ENCODE measurements at places on chromosomes 2 and 18. TPM values are rescaled to one million over a fixed set of nuclear protein-coding genes. Genes with fewer than 3 reads are reported as not detected.

- no peak overlapping the region for H3K4me3 ChIP-seq
- no peaks in the 10 kb centered on the region for H3K36me3 ChIP-seq
- DNase-seq, result no peak
These were observed 40.2 kb downstream of the MCFD2 start for GRCh38 chr2:46875226-46875899.

DOK6 gene
- total RNA-seq, result not detected

GRCh38 chr2:178401994-178402437 lies 49.0 kb downstream of the PRKRA start:
- H3K36me3 ChIP-seq, result no peaks in the 10 kb centered on the region
- no peaks in the 10 kb centered on the region for H3K4me1 ChIP-seq
- no peak overlapping the region for H3K4me3 ChIP-seq
- no peak overlapping the region for H3K27ac ChIP-seq
- H3K27me3 ChIP-seq, result no peaks in the 10 kb centered on the region

GRCh38 chr18:56799756-56800155 lies 148.6 kb downstream of the WDR7 start:
- no peaks in the 10 kb centered on the region for H3K36me3 ChIP-seq
- H3K4me1 ChIP-seq, result no peaks in the 10 kb centered on the region
- H3K4me3 ChIP-seq, result no peak overlapping the region

INPP4A gene
- 52.9 TPM for total RNA-seq

SCN2A gene
- not detected for total RNA-seq

GRCh38 chr2:52210611-52211010 lies 1178.7 kb upstream of the NRXN1 start:
- no peaks in the 10 kb centered on the region for H3K4me1 ChIP-seq
- H3K27ac ChIP-seq, result no peak overlapping the region
- no peak for DNase-seq
- H3K4me3 ChIP-seq, result no peak overlapping the region

- H3K4me3 ChIP-seq, result no peak overlapping the region
- no peak overlapping the region for H3K27ac ChIP-seq
These were observed 860 bp downstream of the CTNNA2 start for GRCh38 chr2:79513711-79514110.

AQP4 gene
- total RNA-seq, result not detected

- peaks cover 45% of the 10 kb centered on the region for H3K27me3 ChIP-seq
- no peaks in the 10 kb centered on the region for H3K36me3 ChIP-seq
- DNase-seq, result no peak
- H3K27ac ChIP-seq, result no peak overlapping the region
- no peaks in the 10 kb centered on the region for H3K4me1 ChIP-seq
These were observed 8.3 kb upstream of the CHST10 start for GRCh38 chr2:100425573-100426383.

DNA sequence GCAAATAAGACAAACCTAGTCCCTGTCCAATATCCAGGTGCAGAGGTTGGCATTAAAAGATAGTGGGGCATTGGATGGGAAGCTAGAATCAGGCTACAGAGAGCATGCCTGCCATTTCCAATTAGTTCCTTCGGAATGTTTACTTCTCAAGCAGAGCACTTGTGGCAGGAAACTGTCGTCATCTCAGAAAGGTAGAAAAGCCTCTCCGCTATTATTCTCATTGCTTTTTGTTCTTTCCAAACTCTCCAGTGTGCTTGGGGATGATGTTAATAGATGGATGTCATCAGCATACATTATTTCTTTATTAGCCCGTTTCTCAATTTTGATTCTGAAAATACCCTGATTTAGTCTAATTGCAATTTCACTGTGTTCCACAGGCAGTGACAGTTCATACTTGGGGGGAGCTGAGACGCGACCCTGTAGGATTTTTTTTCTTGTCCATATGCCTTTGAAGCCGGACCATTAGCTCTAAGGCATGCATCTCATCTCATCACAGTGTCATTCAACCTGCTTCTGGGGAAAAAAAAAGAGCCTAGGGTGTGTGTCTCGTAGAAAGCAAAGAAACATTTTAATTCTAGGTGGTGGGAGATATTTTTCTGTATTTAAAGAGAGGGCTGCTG lies 7.7 kb downstream of the ASB18 start:
- no peak for DNase-seq
- H3K4me1 ChIP-seq, result no peaks in the 10 kb centered on the region
- no peaks in the 10 kb centered on the region for H3K36me3 ChIP-seq
- H3K27ac ChIP-seq, result no peak overlapping the region

MARCO gene
- not detected for total RNA-seq

ICA1L gene
- total RNA-seq, result 0.20 TPM

DNA sequence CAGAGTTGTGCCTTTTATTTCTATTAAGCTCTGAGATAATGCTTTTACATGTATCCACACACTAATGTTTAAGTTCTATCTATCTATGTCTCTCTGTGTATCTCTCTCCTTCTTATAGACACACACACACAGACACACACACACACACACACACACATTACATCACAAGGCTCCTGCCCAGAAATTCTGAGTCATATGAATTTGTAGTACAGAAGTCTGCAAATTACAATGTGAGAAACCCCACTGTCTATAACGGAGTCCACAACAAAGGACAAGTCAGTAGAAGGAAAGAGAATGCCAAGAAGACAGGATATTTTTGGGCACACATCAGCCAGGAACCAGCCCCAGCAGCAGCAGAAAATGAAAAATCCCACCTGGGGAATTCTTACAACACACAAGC lies 142.4 kb downstream of the EN1 start:
- no peak overlapping the region for H3K4me3 ChIP-seq
- H3K36me3 ChIP-seq, result no peaks in the 10 kb centered on the region
- 0 out of 2 replicates have a peak, but pooled peaks cover 5% of the 10 kb centered on the region for H3K4me1 ChIP-seq
- peaks cover 11% of the 10 kb centered on the region for H3K27me3 ChIP-seq

RESP18 gene
- not detected for total RNA-seq

GRCh38 chr2:161116509-161116908 lies 43.7 kb upstream of the TANK start:
- H3K4me3 ChIP-seq, result no peak overlapping the region
- H3K4me1 ChIP-seq, result peaks cover 17% of the 10 kb centered on the region
- no peak overlapping the region for H3K27ac ChIP-seq
- H3K27me3 ChIP-seq, result no peaks in the 10 kb centered on the region

DNA sequence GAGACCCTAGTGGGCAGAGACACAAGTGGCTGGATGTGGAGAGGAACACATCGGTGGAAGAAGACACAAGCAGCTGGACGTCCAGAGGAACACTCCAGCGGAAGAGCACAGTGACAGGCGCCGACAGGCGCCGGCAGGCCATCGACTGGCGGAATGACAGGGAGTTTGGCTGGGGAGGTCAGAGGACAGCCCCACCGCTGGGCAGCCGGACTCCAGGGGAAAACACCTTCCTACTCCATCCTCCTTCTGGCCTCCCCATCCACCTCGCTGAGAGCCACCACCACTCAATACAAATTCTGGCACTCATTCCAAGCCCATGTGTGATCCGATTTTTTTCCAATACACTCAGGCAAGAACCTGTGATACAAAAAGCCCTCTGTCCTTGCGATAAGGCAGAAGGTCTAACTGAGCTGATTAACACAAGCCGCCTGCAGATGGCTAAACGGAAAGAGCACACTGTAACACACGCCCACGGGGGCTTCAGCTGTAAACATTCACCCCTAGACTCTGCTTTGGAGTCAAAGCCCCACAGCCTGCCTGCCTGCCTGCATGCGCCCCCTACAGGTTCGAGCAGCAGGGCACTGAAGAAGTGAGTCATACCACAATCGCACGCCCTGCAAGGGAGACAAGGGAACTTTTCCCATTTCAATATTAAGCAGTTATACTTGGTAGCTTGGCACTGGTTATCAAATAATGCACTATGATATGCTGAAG lies 50.2 kb upstream of the LRP1B start:
- H3K27me3 ChIP-seq, result no peaks in the 10 kb centered on the region
- H3K4me1 ChIP-seq, result peaks cover 10% of the 10 kb centered on the region
- H3K27ac ChIP-seq, result no peak overlapping the region
- no peak overlapping the region for H3K4me3 ChIP-seq

DNA sequence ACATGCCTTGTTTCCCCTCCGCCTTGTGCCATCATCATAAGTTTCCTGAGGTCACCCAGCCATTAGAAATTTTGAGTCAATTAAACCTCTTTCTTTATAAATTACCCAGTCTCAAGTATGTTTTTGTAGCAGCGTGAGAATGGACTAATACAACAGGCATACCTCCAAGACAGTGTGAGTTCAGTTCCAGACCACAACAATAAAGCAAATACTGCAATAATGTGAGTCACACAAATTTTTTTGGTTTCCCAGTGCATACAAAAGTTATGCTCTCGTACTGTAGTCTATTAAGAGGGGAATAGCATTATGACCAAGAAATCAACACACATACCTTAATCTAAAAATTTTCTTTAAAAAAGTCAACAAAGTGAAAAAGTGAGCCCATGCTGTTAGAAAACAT lies 217.2 kb downstream of the NR4A2 start:
- no peak overlapping the region for H3K27ac ChIP-seq
- no peaks in the 10 kb centered on the region for H3K4me1 ChIP-seq
- H3K36me3 ChIP-seq, result no peaks in the 10 kb centered on the region
- no peaks in the 10 kb centered on the region for H3K27me3 ChIP-seq
- DNase-seq, result no peak
- no peak overlapping the region for H3K4me3 ChIP-seq

- no peak overlapping the region for H3K27ac ChIP-seq
- no peaks in the 10 kb centered on the region for H3K4me1 ChIP-seq
- H3K4me3 ChIP-seq, result no peak overlapping the region
- DNase-seq, result peak; percentile 42
- no peaks in the 10 kb centered on the region for H3K36me3 ChIP-seq
- H3K27me3 ChIP-seq, result peaks cover 2% of the 10 kb centered on the region
These were observed 492.4 kb downstream of the PLCL1 start for GRCh38 chr2:198296665-198297308.

- DNase-seq, result no peak
- H3K27me3 ChIP-seq, result no peaks in the 10 kb centered on the region
- H3K36me3 ChIP-seq, result peaks cover 18% of the 10 kb centered on the region
- peaks cover 32% of the 10 kb centered on the region for H3K4me1 ChIP-seq
These were observed 43.2 kb downstream of the SMAD2 start for GRCh38 chr18:47887227-47887626.

DNA sequence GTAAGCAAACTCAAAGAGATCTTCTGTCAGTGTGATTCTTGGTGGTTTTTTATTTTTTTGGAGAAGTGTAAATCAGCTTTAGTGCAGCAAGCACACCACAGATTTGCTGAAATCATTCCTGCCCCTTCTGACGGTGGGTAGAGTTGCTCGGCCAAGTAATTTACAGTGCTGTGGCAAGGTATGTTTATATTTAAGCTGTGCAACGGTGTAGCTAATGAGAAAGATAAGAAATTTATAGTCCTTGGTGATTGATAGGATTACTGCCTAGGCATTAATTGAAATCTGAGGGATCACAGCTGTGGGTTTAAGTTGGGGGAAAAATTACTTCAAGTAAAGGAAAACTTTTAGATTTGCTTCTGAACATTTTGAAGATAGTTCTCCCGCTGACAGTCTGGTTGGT lies 286.6 kb downstream of the AGAP1 start:
- no peak overlapping the region for H3K4me3 ChIP-seq
- H3K36me3 ChIP-seq, result 0 out of 2 replicates have a peak, but pooled peaks cover 5% of the 10 kb centered on the region
- no peak for DNase-seq
- H3K27ac ChIP-seq, result no peak overlapping the region
- no peaks in the 10 kb centered on the region for H3K4me1 ChIP-seq
- no peaks in the 10 kb centered on the region for H3K27me3 ChIP-seq

CCDC102B gene
- total RNA-seq, result 2.3 TPM

DNA sequence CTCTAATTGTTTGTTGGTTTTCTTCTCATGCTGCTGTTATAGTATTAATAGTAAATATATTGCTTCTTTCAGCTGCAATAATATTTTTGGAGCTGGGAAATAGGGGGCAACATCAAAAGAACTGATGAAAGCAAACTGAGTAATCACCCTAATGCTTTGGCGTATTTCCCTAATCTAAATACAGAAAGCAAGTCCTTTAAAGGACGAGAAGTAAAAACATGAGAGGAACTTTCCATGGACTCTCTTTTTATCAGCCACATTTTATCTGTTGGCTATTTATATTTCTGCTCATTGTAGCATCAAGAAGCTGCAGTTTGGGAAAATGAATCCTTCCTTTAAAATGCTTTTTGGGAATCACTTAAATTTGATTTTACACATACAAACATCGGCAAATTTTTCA lies 139.9 kb upstream of the SLC8A1 start:
- H3K4me1 ChIP-seq, result no peaks in the 10 kb centered on the region
- H3K27me3 ChIP-seq, result no peaks in the 10 kb centered on the region
- no peak overlapping the region for H3K27ac ChIP-seq
- H3K4me3 ChIP-seq, result no peak overlapping the region
- no peaks in the 10 kb centered on the region for H3K36me3 ChIP-seq
- no peak for DNase-seq

DNA sequence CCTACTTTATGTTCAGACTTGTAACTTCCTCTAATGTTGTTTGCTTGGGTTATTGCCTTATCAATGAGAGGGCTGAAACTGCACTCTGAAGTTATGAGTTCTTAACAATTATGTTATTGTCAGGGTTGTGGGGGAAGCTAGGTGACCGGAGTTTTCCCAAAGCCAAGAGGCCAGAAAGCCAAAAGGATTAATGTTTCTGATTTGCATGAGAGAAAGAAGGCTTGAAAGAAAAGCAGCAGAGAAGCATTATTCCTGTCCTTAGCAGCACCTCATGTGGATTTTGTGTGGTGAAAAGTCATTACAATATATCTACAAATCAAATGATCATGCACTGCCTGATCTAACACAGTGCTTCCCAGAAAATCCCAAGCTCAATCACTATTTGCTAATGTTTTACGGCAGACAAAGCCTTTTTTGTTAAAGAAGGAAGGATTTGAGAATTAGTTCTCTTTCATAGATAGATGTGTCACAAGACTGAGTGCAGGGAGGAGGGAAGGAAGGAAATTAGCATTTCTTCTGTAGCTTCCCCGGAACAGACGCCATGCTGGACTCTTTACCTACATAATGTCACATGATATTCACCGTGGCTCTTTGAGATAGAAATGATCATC lies 203.2 kb downstream of the ALK start:
- H3K27ac ChIP-seq, result no peak overlapping the region
- no peak overlapping the region for H3K4me3 ChIP-seq
- H3K27me3 ChIP-seq, result peaks cover 38% of the 10 kb centered on the region

KRTCAP3 gene
- 62.9 TPM for total RNA-seq

COBLL1 gene
- 8.0 TPM for total RNA-seq

- no peaks in the 10 kb centered on the region for H3K4me1 ChIP-seq
- H3K27ac ChIP-seq, result no peak overlapping the region
- H3K4me3 ChIP-seq, result no peak overlapping the region
- H3K36me3 ChIP-seq, result no peaks in the 10 kb centered on the region
- H3K27me3 ChIP-seq, result peaks cover 21% of the 10 kb centered on the region
- no peak for DNase-seq
These were observed 101.0 kb upstream of the ZNF236 start for GRCh38 chr18:76721207-76721996.

DNA sequence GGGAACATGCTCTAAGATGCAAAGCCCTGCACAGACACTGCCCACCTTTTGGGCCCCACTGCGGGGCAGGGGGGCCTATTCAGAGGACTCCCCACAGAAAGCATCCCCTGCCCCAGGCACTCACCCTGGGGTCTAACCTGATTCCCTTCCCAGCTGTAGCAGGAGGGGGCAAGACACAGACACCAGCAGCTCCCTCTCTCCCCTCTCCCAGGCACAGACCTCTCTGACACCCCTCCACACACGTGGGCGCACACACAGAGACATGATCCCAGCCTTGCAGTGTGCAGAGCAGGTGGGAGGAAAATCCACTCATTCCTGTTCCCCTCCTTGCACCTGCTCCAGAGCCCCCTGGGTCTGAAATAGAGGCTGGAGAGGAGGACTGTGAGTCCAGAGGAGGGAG lies 10.7 kb downstream of the TNS1 start:
- DNase-seq, result no peak
- H3K4me1 ChIP-seq, result peaks cover 25% of the 10 kb centered on the region
- H3K27ac ChIP-seq, result no peak overlapping the region
- H3K36me3 ChIP-seq, result no peaks in the 10 kb centered on the region

CYP1B1 gene
- 36.3 TPM for total RNA-seq

CD8A gene
- 0.28 TPM for total RNA-seq

GRCh38 chr2:240620859-240621258 lies 4.4 kb upstream of the GPR35 start:
- no peaks in the 10 kb centered on the region for H3K4me1 ChIP-seq
- DNase-seq, result no peak
- H3K27ac ChIP-seq, result no peak overlapping the region
- no peak overlapping the region for H3K4me3 ChIP-seq
- H3K27me3 ChIP-seq, result peaks cover 30% of the 10 kb centered on the region
